Endothelial cell of umbilical vein (primary cell): ENCODE measurements at places on chromosomes 6 and 20. TPM values are rescaled to one million over a fixed set of nuclear protein-coding genes. Genes with fewer than 3 reads are reported as not detected.

GRCh38 chr6:164926686-164927085 is 382.7 kb downstream of the C6orf118 start:
- DNase-seq: no peak
- no peak overlapping the region for H3K27ac ChIP-seq

GRCh38 chr6:7073821-7074525 is 33.8 kb upstream of the RREB1 start:
- no peaks in the 10 kb centered on the region for H3K36me3 ChIP-seq
- no peaks in the 10 kb centered on the region for H3K27me3 ChIP-seq
- H3K4me3 ChIP-seq: no peak overlapping the region
- no peak overlapping the region for H3K27ac ChIP-seq

DNA sequence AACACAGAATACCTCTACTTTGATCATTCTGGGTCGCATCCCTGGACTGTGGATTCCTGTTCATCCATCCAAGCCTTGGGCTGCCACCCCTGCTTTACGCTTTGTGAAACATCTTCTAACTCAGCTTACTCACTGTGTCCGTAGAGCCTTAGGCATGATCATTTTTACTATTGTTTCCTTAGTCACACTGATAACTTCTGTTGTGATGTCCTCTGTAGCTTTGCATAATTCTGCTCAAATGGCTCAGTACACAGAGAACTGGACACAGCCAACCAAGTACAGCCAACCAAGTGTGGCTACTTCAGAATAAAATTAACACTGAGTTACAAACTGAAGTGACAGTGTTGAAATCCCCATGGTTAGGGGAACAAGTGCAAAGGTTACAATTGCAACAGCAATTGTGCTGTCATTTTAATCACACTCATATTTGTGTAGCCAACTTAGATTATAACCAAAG is 8.6 kb upstream of the FKBP1A start:
- peak overlapping the region; percentile 7 for H3K27ac ChIP-seq
- H3K4me3 ChIP-seq: no peak overlapping the region
- no peak for DNase-seq
- no peaks in the 10 kb centered on the region for H3K27me3 ChIP-seq

- H3K4me1 ChIP-seq: peaks cover 24% of the 10 kb centered on the region
- H3K27me3 ChIP-seq: no peaks in the 10 kb centered on the region
- DNase-seq: peak; percentile 93
- H3K4me3 ChIP-seq: no peak overlapping the region
- H3K27ac ChIP-seq: peak overlapping the region; percentile 95
Observed at GRCh38 chr6:169851641-169852503, 100.5 kb downstream of the ERMARD start.

GRCh38 chr6:72746276-72746675 is 124.4 kb downstream of the KCNQ5 start:
- no peaks in the 10 kb centered on the region for H3K36me3 ChIP-seq
- DNase-seq: no peak
- no peaks in the 10 kb centered on the region for H3K4me1 ChIP-seq
- no peak overlapping the region for H3K27ac ChIP-seq
- H3K4me3 ChIP-seq: no peak overlapping the region

DNA sequence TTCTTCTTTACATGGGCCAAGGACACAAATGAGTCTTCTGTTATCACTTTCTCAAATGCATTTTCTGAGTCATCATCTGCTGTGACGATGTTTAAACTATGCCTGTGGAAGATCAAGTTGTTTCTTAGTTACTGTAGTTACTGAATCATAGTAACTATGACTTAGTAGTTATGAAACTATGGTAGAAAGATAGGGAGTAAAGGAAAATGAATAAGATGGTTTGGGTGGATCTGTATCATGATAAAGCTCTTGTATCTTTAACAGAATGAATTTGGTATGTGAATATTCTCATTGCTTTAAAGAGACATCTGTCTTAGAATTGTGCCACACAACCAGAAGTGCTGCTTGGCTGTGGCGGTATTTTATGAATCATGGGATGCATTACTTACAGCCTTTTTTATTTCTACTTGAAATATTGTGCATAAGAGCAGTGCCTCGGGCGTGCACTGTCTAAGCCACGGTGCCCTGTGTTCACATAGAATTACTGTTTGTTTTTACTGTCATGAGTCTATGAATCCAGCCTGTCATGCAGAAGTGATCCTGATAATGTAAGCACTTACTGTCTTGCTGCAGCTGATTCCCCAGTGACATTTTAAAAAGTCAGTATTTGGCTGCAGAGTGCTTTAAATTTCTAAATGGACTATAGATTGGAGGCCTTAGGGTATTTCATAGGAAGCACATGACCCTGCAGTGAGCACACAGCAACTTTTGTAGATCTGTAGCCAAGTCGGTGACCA is 215.2 kb downstream of the TMEM242 start:
- peaks cover 4% of the 10 kb centered on the region for H3K4me1 ChIP-seq
- peaks cover 3% of the 10 kb centered on the region for H3K36me3 ChIP-seq
- no peak overlapping the region for H3K4me3 ChIP-seq
- DNase-seq: peak; percentile 74
- H3K27me3 ChIP-seq: no peaks in the 10 kb centered on the region
- peak overlapping the region; percentile 15 for H3K27ac ChIP-seq

DNA sequence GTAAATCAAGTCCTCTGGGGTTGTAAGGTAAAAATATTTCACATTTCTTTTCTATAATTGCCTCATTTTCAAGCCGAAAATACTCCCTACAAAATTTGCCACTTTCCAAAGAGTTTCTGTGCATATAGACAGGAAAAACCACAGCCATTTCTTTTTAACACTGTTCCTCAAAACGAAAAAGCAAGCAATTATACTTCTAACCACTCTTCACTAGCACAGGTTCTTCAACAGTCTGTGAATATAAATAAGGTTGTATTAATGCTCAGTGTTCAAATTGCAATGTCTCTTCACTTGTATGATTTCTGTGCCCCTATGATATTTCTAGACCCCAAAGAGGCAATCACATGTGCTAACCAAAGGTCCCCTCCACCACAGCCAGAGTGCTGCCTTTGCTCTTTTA is 206.0 kb downstream of the SIM1 start:
- H3K4me3 ChIP-seq: no peak overlapping the region
- no peaks in the 10 kb centered on the region for H3K27me3 ChIP-seq
- H3K4me1 ChIP-seq: peaks cover 14% of the 10 kb centered on the region
- H3K27ac ChIP-seq: no peak overlapping the region
- no peaks in the 10 kb centered on the region for H3K36me3 ChIP-seq

DNA sequence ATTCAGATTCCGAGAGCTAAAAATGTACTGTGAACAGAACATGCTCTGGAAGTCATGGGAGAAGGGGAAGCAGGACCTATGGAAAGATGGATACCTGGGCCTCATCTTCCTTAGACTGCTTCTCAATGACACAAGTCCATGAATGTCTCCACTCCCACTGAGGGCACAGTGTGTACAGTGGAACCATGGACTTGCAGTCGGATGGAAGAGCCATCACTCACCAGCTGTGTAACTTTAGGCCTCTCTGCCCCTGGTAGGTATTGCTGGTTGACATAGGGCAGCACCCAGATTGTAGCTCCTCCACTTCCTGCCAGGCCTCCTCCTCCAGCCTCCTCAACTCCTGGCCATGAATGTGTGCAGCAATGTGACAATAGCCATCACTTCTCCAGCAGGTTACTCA is 52.5 kb downstream of the MAFB start:
- no peak for DNase-seq
- H3K4me3 ChIP-seq: no peak overlapping the region
- no peaks in the 10 kb centered on the region for H3K4me1 ChIP-seq
- H3K27me3 ChIP-seq: peaks cover 4% of the 10 kb centered on the region

- no peak overlapping the region for H3K27ac ChIP-seq
- no peaks in the 10 kb centered on the region for H3K4me1 ChIP-seq
- no peak for DNase-seq
- H3K36me3 ChIP-seq: no peaks in the 10 kb centered on the region
Observed at GRCh38 chr6:138896104-138896756, 91.8 kb downstream of the REPS1 start.

DNA sequence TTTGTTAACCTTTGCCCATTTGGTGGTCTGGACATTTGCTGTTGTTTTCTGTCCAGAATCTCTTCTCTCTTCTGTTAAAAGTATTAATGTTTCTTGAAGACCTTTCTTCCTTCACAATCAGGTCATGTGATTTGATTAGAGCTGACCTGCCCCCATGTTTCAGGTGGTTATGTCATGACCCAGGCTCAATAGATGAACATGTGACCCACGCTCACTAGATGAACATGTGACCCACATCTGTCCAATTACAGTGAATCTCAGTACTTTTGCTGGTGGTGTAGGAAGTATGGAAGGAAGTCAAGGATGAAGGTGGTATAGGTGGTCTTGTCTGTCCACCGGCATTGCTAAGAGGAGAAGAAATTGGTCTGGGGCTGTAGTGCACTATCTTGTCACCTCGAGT is 289.1 kb upstream of the JAG1 start:
- no peaks in the 10 kb centered on the region for H3K27me3 ChIP-seq
- no peaks in the 10 kb centered on the region for H3K36me3 ChIP-seq
- peak overlapping the region; percentile 41 for H3K27ac ChIP-seq
- H3K4me1 ChIP-seq: peaks cover 36% of the 10 kb centered on the region
- H3K4me3 ChIP-seq: no peak overlapping the region

GRCh38 chr20:39658662-39659409 is 696.7 kb downstream of the DHX35 start:
- no peaks in the 10 kb centered on the region for H3K27me3 ChIP-seq
- DNase-seq: no peak
- H3K27ac ChIP-seq: no peak overlapping the region
- H3K4me1 ChIP-seq: peaks cover 28% of the 10 kb centered on the region

- DNase-seq: no peak
- peaks cover 3% of the 10 kb centered on the region for H3K27me3 ChIP-seq
- H3K4me1 ChIP-seq: no peaks in the 10 kb centered on the region
- H3K27ac ChIP-seq: no peak overlapping the region
Observed at GRCh38 chr6:32908897-32909296, 31.9 kb downstream of the HLA-DMB start.

DNA sequence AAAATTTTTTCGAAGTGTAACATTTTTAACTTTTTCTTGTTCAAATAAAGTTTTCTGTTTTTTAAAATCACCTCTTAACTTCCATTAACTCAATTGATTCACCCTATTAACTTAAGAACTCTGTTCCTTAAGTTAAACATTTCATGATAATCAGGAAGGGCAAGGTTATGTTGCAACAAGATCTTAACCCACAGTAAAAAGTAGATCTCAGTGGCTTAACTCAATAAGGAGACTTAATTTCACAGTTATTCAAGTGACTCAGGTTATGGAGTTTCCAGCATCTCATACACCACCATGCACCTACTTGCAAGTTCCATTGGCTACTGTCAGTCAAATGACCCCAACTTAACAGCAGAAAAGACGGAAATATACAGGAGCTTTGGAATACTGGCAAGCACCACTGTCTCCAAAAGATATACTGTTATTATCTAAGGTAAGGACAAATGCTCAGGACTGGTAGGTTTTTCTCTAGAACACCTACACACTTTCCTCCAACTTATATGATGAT is 11.2 kb downstream of the HLA-DQB1 start:
- H3K27me3 ChIP-seq: no peaks in the 10 kb centered on the region
- no peaks in the 10 kb centered on the region for H3K4me1 ChIP-seq
- H3K4me3 ChIP-seq: no peak overlapping the region
- no peak overlapping the region for H3K27ac ChIP-seq
- no peaks in the 10 kb centered on the region for H3K36me3 ChIP-seq

GRCh38 chr6:21935561-21936028 is 342.0 kb downstream of the SOX4 start:
- H3K36me3 ChIP-seq: no peaks in the 10 kb centered on the region
- peaks cover 19% of the 10 kb centered on the region for H3K4me1 ChIP-seq
- DNase-seq: no peak
- H3K27ac ChIP-seq: no peak overlapping the region
- no peaks in the 10 kb centered on the region for H3K27me3 ChIP-seq

GRCh38 chr6:37959061-37959460 is 139.5 kb downstream of the ZFAND3 start:
- DNase-seq: no peak
- H3K4me1 ChIP-seq: no peaks in the 10 kb centered on the region
- no peaks in the 10 kb centered on the region for H3K36me3 ChIP-seq
- no peak overlapping the region for H3K4me3 ChIP-seq
- H3K27me3 ChIP-seq: no peaks in the 10 kb centered on the region

GRCh38 chr6:15473174-15473573 is 189.7 kb downstream of the DTNBP1 start:
- no peak overlapping the region for H3K4me3 ChIP-seq
- no peaks in the 10 kb centered on the region for H3K27me3 ChIP-seq
- H3K4me1 ChIP-seq: peaks cover 7% of the 10 kb centered on the region
- H3K36me3 ChIP-seq: no peaks in the 10 kb centered on the region
- no peak for DNase-seq
- no peak overlapping the region for H3K27ac ChIP-seq

DNA sequence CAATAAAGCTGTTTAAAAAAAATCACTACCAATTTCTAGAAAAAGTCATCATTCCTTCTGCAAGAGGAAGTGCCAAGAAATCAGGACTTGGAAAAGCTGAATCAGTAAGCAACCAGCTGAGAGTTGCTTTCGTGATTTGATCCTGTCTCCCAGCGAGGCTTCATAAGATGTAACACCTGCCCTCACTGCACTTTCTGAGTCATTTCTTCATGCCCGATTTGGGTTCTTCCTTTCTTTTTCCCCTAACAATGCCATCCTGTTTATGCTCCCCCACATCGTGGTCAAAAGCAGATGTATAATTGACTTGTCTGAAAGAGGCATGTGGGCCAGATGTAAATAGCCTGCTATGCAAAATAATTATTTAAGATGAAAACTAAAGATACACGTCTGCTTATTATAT is 52.1 kb downstream of the RIPOR2 start:
- no peak overlapping the region for H3K27ac ChIP-seq
- DNase-seq: no peak
- H3K27me3 ChIP-seq: no peaks in the 10 kb centered on the region
- no peaks in the 10 kb centered on the region for H3K36me3 ChIP-seq
- H3K4me1 ChIP-seq: no peaks in the 10 kb centered on the region

GRCh38 chr6:52534966-52535390 is 41.9 kb downstream of the TRAM2 start:
- DNase-seq: peak; percentile 53
- no peaks in the 10 kb centered on the region for H3K27me3 ChIP-seq
- peaks cover 7% of the 10 kb centered on the region for H3K36me3 ChIP-seq
- H3K4me3 ChIP-seq: no peak overlapping the region
- peak overlapping the region; percentile 64 for H3K27ac ChIP-seq

DNA sequence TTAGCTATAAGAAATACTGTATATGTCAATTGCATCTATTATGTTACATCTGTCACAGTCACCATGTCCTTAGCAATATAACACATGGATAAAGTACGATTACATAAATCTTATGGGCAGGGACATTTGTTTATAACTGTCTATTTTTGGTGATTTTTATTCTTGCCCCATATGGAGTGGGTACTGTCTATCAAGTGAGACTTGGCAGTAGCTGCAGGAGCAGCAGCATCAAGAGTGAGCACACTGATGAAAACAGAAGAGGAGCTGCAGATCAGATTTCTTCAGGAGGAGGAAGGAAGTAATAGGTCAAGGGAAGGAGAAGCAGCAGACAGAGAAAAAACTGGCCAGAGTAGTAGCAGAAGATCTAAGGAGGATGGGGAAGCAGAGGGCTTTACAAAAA is 516.7 kb downstream of the C6orf118 start:
- DNase-seq: no peak
- no peaks in the 10 kb centered on the region for H3K36me3 ChIP-seq
- H3K4me3 ChIP-seq: no peak overlapping the region
- no peaks in the 10 kb centered on the region for H3K4me1 ChIP-seq
- no peaks in the 10 kb centered on the region for H3K27me3 ChIP-seq

- H3K27ac ChIP-seq: no peak overlapping the region
- peaks cover 7% of the 10 kb centered on the region for H3K4me1 ChIP-seq
- H3K27me3 ChIP-seq: peaks cover 35% of the 10 kb centered on the region
- no peaks in the 10 kb centered on the region for H3K36me3 ChIP-seq
Observed at GRCh38 chr6:148747145-148747470, 278 bp downstream of the UST start.

The ZNF451 gene
- 54.2 and 64.4 TPM in 2 replicates for total RNA-seq

The BRPF3 gene
- 35.7 and 40.0 TPM in 2 replicates for total RNA-seq

The PPIL6 gene
- total RNA-seq: 0.25 and 0.33 TPM in 2 replicates

The PNPLA1 gene
- total RNA-seq: not detected in 2 replicates

The BCAS1 gene
- total RNA-seq: not detected in 2 replicates

The SNX14 gene
- 64.9 and 74.3 TPM in 2 replicates for total RNA-seq

The POLR3F gene
- total RNA-seq: 9.8 and 10.2 TPM in 2 replicates

The C20orf202 gene
- total RNA-seq: not detected in 2 replicates

The PRDM13 gene
- total RNA-seq: not detected in 2 replicates

The OXT gene
- total RNA-seq: not detected in 2 replicates
